ENCODE measurements at places on chromosomes 4 and X. TPM values are rescaled to one million over a fixed set of nuclear protein-coding genes. Genes with fewer than 3 reads are reported as not detected.
A peak's percentile ranks its signal among the peaks of the same experiment; 100 is the strongest.

GRCh38 chr4:135538698-135539097 is 1337.1 kb upstream of the PABPC4L start:
- no peak for DNase-seq

DNA sequence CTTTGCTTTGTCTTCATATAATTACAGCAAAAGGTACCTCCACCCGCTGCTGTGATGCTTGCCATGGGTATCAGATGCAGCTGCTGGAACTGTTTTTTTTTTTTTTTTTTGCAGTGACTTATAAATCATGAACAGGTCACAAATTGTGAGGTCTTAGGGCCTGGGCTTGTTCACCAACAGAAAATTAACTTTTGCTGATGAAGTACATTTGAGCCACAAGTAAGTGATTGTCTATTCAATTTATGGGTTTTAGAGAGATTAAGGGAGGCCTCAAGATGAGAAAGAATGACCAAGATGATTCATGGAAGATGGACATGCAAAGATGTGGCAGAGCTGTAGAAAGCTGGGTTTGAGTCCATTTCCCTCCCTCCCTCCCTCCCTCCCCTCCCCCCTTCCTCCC is 18.0 kb upstream of the GBA3 start:
- DNase-seq = no peak

DNA sequence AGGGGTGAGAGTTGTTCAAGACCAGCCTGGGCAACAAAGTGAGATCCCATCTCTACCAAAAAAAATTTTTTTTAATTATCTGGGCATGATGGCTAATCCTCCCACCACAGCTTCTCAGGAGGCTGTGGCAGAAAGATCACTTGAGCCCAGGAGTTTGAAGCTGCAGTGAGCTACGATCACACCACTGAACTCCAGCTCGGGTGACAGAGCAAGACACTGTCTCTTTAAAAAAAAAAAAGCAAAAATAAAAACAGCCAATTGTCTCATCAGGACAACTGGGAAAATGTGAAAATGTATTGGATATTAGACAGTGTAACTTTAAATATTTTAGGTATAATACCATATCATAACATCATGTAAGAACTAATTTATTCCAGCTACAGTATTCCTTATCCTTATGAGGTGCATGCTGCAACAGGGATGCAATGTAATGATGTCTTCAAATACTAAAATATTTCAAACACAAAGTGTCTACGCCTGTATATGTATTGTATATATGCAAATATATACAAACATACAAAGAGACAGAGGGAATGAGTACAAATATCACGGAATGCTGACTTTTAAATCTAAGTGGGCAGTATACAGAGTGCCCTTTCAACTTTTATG is 17.2 kb downstream of the FAM13A start:
- DNase-seq = no peak

DNA sequence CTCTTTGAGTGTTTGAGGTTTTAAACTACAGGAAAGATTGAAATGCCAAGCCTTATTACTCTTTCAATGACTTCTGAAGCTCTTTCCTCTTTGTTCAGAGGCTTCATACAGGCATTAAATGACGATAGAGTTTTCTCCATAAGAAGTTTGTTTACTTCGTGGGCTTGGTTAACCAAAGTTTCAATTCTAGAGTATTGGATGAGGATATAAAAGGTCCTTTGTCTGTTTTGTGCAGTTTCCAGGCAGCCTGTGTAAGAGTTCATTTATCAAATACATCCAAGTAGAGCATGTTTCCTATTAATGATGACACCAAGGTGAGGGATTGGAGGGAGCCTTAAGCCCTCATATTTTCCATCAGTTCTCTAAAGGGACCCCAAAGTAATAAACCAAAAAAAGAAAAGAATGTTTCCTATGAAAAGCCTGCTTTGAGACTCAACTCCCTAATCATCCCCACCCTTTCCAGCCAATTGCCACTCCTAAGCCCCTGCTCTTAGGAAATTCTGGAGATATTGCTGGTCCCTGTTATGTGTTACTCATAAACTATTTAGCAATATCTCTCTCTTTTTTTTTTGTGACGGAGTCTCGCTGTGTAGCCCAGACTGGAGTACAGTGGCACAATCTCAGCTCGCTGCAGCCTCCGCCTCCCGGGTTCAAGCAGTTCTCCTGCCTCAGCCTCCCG is 106.2 kb upstream of the IL13RA1 start:
- DNase-seq = peak; percentile 49

DNA sequence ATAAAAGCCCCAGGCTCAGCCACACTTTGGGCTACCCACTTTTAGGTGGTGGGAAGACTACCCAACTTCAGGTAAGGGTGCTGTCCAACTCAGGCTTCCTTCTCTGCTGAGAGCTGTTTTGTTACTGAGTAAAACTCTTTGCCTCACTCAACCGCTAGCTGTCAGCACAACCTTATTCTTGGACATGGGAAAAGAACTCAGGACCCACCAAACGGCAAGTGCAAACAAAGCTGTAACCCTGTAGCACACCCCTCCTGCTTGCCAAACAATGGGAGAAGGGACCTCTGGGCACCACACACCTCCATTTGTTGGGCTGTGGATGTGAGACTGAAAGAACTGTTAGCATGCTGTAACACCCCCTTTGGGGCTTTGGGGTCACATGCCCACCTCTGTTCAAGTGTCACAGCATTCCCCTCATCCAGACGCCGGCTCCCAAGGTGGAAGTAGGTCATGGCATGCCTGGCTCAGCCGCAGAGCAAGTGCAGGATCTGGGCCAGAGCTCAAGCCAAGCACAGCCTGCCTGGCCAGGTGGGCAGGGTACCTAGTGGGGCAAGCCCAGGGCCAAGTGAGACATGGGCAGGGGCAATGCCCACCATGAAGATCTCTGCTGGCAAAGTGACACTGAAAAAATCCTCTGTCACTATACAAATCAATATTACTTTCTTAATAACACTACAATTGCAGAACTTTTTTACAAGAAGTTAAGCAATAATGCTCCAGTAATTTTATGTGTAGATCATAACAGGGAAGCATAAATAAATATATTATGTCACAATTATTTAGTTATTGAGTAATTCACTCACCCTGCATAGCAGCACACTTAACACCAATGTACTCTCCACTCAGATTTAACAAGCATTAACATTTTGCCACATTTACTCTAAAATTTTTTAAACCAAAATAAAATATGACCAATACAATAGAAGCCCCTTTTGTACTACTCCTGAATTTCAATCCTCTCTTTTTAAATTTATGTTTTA is 107.2 kb downstream of the TBCK start:
- DNase-seq = no peak

GRCh38 chr4:4455210-4455865 is 68.4 kb downstream of the NSG1 start:
- no peak for DNase-seq

GRCh38 chr4:7928711-7929110 is 10.9 kb downstream of the AFAP1 start:
- no peak for DNase-seq

TREX2 gene
- polyA plus RNA-seq = 0.37 TPM

CENPE gene
- 6.2 TPM for polyA plus RNA-seq

Measured in muscle of back (tissue), 13 donors.